Kidney (tissue), 22 donors: ENCODE measurements at places on chromosomes 7 and 10.

DNA sequence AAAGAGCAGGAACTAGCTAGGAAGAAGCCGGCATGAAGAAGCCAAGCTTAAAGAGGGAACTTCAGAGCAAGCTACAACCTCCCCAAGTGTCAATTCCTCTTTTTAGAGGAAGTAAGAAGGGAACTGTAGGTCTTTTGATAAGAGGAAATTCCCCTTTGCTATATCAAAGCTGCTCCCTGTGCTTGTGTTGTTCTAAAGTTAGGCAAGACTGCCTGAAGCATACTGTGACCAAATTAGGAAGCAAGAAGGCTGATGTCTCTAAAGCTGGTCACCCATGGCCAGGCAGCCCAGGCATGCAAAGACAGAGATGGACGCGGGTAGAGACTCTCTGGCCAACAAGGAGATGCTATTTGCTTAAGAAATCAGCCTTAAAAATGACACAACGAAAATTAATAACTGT lies 87.9 kb downstream of the RNF216 start:
- no peak overlapping the region for H3K4me3 ChIP-seq
- H3K27ac ChIP-seq = peak overlapping the region; percentile 96
- no peaks in the 10 kb centered on the region for H3K27me3 ChIP-seq
- peaks cover 65% of the 10 kb centered on the region for H3K4me1 ChIP-seq
- no peaks in the 10 kb centered on the region for H3K36me3 ChIP-seq

DNA sequence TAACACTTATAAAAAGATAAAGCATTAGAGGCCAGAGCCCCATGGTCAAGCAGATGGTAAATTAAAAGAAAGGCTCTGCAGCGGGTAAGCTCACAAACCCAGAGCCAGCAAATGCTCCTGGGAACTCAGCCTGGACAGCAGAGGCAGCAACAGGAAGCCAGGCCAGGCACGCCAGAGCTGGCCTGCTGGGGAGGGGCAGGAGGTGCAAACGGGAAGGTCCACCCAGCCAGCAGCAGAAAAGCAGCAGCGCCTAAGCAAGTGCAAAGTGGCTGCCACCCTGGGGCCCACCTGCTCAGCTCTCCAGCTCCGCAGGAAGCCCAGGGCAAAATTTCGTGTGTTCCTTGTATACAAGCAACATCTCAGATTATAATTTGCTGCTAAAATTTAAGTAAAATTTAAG lies 82.7 kb upstream of the GPR22 start:
- H3K36me3 ChIP-seq = no peaks in the 10 kb centered on the region
- H3K4me1 ChIP-seq = no peaks in the 10 kb centered on the region
- H3K4me3 ChIP-seq = no peak overlapping the region
- H3K27me3 ChIP-seq = no peaks in the 10 kb centered on the region

- no peaks in the 10 kb centered on the region for H3K36me3 ChIP-seq
- H3K4me1 ChIP-seq = no peaks in the 10 kb centered on the region
- H3K4me3 ChIP-seq = no peak overlapping the region
- H3K27ac ChIP-seq = no peak overlapping the region
These were observed 211.6 kb upstream of the MAGI2 start for GRCh38 chr7:79664884-79665676.

DNA sequence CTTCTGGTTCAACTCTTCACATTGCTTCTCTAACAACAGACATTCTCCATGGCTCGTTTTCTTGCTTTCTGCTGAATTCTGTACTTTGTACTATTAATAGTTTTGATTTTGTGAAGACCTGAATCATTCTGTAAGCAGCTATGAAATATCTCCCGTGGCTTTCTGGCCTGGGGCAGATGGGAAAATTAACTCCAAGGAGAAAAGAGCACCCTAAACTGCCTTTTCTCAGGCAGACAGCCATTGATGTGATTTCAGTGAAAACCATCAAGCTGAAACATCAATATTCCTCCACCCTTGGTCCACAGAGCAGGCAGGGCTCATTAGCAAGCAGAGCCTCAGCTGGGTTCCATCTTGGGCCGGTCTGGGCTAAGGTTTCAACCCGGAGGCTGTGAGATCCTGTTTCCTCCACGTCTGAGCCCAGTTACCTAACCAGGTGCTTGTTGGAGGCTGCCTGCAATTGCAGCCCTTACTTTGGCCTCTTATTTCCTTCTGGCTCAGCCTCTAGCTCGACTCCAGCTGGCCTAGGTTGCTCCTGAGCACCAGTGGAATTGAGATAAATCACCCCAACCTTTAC lies 21.1 kb upstream of the EZH2 start:
- H3K4me1 ChIP-seq = no peaks in the 10 kb centered on the region
- DNase-seq = no peak
- H3K4me3 ChIP-seq = no peak overlapping the region
- no peaks in the 10 kb centered on the region for H3K36me3 ChIP-seq
